ENCODE measurements at places on chromosomes 6 and 20. TPM values are rescaled to one million over a fixed set of nuclear protein-coding genes. Genes with fewer than 3 reads are reported as not detected.

DNA sequence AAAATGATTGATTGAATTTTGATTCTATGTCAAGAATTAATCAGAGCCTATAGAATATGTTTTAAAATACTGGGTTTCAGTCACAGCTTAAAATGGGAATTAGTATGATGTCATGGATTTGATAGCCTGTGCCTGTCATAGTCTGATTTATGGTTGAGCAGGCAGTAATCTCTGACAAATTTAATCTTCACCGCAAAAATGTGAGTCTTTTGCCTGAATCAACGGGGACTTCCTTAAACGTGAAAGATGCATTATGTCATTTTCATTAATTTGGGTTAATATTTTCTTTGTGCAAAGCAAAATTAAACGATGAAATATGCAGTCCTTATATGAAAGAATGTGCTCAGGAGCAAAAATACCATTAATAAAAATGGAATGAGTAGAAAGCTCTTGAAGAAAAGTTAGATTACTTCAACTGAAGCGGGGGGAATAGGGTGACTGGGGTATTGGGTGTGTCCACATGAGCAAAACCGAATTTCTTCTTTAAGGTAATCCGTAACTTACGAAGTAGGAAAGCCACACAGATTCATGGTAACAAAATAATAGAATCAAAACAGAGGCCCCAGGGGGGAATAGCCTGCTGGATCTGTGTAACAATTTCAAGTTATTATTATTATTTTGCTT is 339.6 kb upstream of the NOX3 start:
- DNase-seq, result no peak

- no peak for DNase-seq
Observed at GRCh38 chr6:143376861-143377260, 73.6 kb downstream of the ADAT2 start.

GRCh38 chr6:148016013-148016412 is 326.6 kb upstream of the SASH1 start:
- no peak for DNase-seq

Gene NKAPL
- not detected for total RNA-seq

DNA sequence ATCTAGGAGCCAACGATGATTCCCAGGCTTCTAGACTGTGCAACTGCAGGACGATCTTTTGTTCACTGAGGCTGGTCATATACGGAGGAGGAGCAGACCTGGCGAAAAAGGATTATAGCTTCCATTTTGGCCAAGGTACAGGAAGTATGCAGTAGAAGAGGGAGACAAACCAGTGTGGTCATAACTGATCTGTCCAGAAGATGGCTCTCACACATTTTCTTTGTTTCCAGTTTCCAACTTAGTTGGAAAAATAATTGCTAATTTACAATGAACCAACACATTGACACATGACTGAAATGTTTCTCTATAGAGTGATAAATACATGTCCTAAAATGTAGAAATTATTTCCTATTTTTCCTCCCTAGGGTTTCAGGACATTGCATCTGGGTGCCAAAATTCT is 364.1 kb upstream of the BTBD3 start:
- no peak for DNase-seq

DNA sequence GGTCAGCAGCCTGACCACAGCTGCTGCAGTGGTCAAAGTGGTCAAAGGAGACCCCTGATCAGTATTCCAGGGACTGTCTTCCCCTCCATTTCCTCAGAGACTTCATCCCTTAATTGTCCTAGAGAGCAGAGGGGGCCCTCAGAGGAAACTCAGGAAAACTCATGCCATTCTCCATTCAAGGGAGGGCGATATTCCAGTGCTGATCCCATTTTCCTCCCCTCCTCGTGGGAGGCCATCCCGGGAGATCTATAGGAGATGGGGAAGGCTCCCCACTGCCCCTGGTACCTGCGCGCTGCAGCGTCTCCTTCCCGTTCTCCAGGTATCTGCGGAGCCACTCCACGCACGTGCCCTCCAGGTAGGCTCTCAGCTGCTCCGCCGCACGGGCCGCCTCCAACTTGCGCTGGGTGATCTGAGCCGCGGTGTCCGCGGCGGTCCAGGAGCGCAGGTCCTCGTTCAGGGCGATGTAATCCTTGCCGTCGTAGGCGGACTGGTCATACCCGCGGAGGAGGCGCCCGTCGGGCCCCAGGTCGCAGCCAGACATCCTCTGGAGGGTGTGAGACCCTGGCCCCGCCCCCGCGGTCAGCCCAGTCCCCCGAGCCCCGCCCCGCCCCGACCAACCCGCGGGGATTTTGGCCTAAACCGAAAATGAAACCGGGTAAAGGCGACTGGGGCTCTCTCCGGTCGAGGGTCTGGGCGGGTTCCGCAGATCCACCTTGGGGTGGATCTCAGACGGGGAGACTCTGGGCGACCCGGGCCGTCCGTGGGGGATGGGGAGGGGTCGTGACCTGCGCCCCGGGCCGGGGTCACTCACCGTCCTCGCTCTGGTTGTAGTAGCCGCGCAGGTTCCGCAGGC is 878 bp downstream of the HLA-C start:
- DNase-seq, result peak; percentile 55

GRCh38 chr6:113654396-113654795 is 202.7 kb upstream of the MARCKS start:
- no peak for DNase-seq

- no peak for DNase-seq
Observed at GRCh38 chr20:30376767-30377658, 880.5 kb upstream of the DEFB115 start.

DNA sequence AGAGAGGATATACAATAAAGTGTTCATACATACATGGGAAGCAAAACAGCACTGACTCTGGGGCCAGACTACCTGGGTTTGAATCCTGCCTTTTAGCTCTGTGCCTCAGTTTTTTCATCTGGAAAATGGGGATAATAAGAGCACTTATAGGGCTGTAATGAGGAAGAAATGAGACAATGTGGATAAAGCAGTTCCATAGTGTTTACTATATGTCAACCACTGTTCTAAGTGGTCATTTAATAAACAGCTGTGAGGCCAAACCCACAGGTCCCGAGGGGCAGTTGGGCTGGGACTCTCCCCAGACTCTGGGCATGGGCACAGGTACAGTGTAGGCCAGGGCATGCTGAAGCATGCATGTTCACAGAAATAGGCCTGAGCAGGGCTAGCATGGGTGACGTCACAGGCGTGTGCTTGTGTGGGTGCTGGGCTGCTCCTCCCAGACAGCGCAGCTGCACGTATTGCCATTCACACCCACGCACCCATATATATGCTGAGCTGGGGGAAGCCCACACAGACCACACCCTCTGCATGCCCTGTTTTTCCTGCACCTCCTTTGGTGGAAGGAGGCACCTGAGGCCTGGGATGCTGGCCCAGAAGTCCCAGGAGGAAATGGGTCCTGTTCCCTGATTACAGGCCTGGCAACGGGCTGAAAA is 3.5 kb upstream of the PLCG1 start:
- no peak for DNase-seq

DNA sequence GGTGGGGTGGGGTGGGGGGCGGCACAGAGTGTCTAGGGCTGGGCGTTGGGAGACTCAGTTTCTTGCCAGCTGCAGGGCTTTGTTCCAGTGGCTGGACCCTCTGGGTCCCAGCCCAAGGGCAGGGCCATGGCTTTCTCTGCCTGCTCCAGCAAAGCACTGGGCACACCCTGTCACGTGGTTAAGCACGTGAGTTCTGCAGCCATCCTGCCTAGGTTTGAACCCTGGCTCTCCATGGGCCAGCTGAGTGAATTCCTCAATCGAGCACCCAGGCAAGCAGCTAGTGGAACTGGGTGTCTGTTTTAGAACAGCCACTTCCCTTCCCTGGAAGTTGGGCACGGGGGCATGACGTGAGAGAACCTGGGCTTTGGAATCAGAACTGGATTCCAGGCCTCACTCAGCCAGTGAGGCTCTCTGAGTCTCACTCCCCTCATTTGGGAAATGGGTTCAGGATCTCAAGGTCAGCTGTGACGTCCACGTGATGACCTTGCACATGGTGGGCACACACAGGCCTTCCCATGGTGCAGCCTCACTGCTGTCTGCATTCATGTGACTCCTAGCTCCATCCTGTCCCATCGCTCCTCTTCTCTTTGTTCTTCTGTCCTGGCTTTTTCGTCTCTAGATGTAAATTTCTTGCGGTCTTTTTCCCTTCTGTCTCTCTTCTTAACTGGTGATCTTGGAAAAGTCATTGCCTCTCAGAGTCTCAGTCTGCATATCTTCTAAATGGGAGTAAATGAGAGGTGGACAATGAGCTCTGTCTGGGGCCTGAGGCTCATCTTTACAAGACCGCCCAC is 45.9 kb downstream of the NOL4L start:
- no peak for DNase-seq

Gene CGAS
- total RNA-seq, result 0.52 TPM

DNA sequence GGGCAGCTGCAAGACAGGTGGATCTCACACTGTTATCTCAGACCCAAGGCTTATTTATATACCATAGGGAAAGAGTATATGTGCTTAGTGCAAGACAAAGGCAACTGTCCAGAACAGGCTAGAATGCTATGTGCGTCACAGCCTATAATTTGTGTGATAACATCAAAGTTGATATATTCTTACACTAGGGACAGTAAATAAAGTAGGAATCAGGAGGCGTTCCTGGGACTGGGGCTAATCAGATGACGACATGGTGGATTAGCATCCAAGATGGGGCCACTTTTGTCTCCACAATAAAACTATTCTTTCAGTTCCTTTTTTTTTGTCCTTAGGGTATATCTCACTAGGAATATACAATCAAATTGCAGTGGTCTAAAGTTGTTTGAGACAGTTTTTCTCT is 54.9 kb upstream of the IER3 start:
- DNase-seq, result no peak

Gene RSPH9
- 0.88 TPM for total RNA-seq

DNA sequence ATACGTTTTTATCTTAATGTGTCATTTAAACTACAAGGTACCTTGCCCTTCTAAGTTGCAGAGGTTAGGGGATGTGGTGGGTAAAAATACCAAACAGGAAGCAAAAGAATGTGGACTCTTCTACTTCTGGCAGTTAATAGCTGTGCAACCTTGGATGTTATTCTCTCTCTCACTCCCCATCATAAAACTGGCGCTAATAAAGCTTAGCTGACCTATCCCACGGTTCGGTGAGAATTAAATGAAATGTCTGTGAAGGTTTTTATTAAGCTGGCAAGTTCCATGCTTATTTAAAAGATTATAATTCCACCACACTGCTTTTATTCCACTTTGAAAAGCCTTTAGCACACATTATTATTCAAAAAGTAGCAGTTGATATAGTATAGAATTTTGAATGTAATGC is 127.8 kb upstream of the SLC22A23 start:
- no peak for DNase-seq

All from mesothelial cell of epicardium (in vitro differentiated cells).